ENCODE measurements at places on chromosomes 1 and 21. TPM values are rescaled to one million over a fixed set of nuclear protein-coding genes. Genes with fewer than 3 reads are reported as not detected.

GRCh38 chr1:228219962-228220780 is 12.3 kb downstream of the OBSCN start:
- H3K27ac ChIP-seq = no peak overlapping the region
- H3K4me1 ChIP-seq = peaks cover 2% of the 10 kb centered on the region
- H3K4me3 ChIP-seq = no peak overlapping the region
- peak; percentile 76 for DNase-seq
- H3K27me3 ChIP-seq = no peaks in the 10 kb centered on the region
- H3K36me3 ChIP-seq = peaks cover 8% of the 10 kb centered on the region

The ADAMTS5 gene
- 65.0 TPM for total RNA-seq

The NUDT17 gene
- total RNA-seq = 4.3 TPM

The MIXL1 gene
- 0.18 TPM for total RNA-seq

DNA sequence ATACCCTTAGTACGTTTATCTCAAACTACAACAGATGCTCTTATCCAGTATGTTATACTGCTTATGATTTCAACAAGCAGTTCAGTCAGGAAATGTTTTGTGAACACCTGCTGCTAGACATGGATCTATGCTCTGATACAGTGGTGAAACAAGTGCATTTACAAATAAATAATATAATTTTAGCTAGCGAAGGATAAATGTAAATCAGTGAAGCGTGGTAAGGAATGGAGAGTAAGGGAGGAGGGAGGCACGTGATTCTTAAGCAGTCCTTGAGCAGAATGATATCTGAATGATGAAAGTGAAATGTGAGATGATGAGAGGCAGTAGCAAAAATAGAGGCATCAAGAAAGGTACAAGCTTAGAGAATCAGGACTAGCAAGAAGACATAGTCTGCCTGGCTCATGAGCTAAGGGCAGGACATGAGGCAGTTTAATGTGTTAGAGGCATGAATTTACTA is 6.3 kb downstream of the TSNAX start:
- no peak overlapping the region for H3K27ac ChIP-seq
- H3K4me3 ChIP-seq = no peak overlapping the region
- H3K36me3 ChIP-seq = peaks cover 35% of the 10 kb centered on the region
- DNase-seq = no peak
- H3K27me3 ChIP-seq = no peaks in the 10 kb centered on the region
- H3K4me1 ChIP-seq = peaks cover 11% of the 10 kb centered on the region

DNA sequence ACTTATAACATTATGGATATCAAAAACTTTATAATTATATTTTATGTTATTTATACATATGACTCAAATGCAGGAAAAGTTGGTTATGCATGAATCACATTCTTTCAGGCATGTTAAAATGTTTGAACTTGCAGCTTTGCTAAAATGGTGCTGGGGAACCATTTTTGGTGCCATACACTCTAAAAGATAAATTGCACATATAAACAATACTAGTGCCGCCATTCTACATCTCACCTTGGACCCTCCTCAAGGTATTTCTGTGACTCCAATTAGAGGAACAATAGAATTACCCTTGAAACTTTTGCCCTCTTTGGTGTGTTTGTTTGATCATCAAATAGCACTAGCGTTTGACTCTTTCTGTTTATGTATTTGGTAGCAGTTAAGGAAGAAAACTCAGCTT is 997 bp downstream of the PRKACB start:
- no peak overlapping the region for H3K27ac ChIP-seq
- H3K36me3 ChIP-seq = no peaks in the 10 kb centered on the region
- no peaks in the 10 kb centered on the region for H3K27me3 ChIP-seq
- no peak for DNase-seq

GRCh38 chr1:173477286-173478093 is at the start of gene PRDX6:
Gene PRDX6 (plus strand): TSS chr1:173477335. CDS start chr1:173477398, 63 bp downstream.
- H3K4me1 ChIP-seq = peaks cover 57% of the 10 kb centered on the region
- H3K4me3 ChIP-seq = peak within 1 kb of the TSS; percentile 93
- peak within 1 kb of the TSS; percentile 96 for H3K27ac ChIP-seq
- H3K27me3 ChIP-seq = no peaks in the 10 kb centered on the region

GRCh38 chr1:162757476-162757875 is 33.0 kb upstream of the HSD17B7 start:
- DNase-seq = no peak
- peaks cover 40% of the 10 kb centered on the region for H3K36me3 ChIP-seq
- H3K27ac ChIP-seq = no peak overlapping the region
- H3K4me3 ChIP-seq = no peak overlapping the region
- no peaks in the 10 kb centered on the region for H3K27me3 ChIP-seq

- no peak for DNase-seq
- H3K4me1 ChIP-seq = peaks cover 16% of the 10 kb centered on the region
- H3K27ac ChIP-seq = no peak overlapping the region
- H3K27me3 ChIP-seq = peaks cover 2% of the 10 kb centered on the region
Measured at GRCh38 chr1:82874041-82874440, 1073.3 kb downstream of the ADGRL2 start.

DNA sequence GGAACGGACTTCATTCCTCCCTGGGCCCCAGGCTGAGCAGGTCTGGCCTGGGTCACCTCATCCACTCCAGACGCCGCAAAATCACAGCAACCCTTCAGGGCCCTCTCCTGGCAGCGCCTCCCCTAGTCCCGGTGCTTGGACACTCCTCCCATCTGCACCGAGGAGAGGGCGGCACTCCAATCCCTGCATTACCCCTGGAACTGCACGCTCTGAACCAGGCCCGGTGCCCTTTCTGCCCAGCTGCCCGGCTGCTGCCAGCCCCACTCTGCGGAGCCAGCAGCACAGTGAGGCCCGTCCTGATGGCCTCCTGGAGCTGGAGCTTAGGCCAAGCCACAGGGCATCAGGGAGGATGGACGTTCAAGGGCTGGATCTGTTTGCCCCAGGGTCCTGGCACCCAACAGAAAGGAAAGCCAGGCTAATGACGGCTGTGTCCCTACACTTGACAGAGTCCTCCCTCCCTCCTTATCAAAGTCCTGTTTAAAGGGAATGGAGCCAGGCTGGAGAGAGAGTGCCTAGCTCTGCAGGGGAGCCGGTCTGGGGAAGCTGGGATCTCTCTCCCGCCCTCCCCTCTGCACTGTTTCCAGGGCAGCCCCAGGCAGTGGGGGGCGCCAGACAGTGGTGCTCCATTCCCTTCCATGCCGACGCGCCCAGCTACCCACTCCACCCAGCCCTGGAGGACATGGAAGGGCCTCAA is 12.7 kb downstream of the COL6A2 start:
- no peaks in the 10 kb centered on the region for H3K27me3 ChIP-seq
- H3K4me1 ChIP-seq = peaks cover 8% of the 10 kb centered on the region
- H3K27ac ChIP-seq = no peak overlapping the region
- peaks cover 38% of the 10 kb centered on the region for H3K36me3 ChIP-seq
- H3K4me3 ChIP-seq = no peak overlapping the region

The OR6N1 gene
- total RNA-seq = not detected

GRCh38 chr1:206087091-206087490 is 30.1 kb downstream of the AVPR1B start:
- no peaks in the 10 kb centered on the region for H3K4me1 ChIP-seq
- H3K27ac ChIP-seq = no peak overlapping the region
- no peaks in the 10 kb centered on the region for H3K36me3 ChIP-seq
- H3K27me3 ChIP-seq = peaks cover 48% of the 10 kb centered on the region

DNA sequence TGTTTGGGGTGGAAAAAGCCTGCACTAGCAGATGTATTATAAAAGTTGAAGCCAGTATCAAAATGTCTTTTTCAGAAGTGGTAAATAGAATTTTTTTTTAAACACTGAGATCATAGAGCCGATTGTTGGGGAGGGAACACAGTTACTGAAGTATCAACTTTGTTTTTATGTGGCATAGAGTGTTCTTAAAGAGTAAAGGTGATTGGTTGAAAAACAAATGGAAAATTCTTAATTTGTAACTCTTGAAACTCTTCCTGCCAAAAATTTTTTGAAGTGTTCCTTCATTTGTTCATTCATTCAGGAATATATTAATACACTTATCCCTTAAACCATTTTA is 83.3 kb downstream of the DISP1 start:
- peaks cover 15% of the 10 kb centered on the region for H3K4me1 ChIP-seq
- H3K27ac ChIP-seq = peak overlapping the region; percentile 83
- peak overlapping the region; percentile 43 for H3K4me3 ChIP-seq
- no peaks in the 10 kb centered on the region for H3K27me3 ChIP-seq

GRCh38 chr1:91783423-91784170 is 102.4 kb downstream of the TGFBR3 start:
- peaks cover 59% of the 10 kb centered on the region for H3K4me1 ChIP-seq
- H3K36me3 ChIP-seq = peaks cover 10% of the 10 kb centered on the region
- peak overlapping the region; percentile 94 for H3K27ac ChIP-seq
- no peak overlapping the region for H3K4me3 ChIP-seq
- DNase-seq = no peak

GRCh38 chr1:109826930-109827349 is 63.2 kb upstream of the EPS8L3 start:
- H3K36me3 ChIP-seq = no peaks in the 10 kb centered on the region
- no peak overlapping the region for H3K4me3 ChIP-seq
- no peaks in the 10 kb centered on the region for H3K27me3 ChIP-seq

The RSPH1 gene
- 0.19 TPM for total RNA-seq

The KMO gene
- not detected for total RNA-seq

DNA sequence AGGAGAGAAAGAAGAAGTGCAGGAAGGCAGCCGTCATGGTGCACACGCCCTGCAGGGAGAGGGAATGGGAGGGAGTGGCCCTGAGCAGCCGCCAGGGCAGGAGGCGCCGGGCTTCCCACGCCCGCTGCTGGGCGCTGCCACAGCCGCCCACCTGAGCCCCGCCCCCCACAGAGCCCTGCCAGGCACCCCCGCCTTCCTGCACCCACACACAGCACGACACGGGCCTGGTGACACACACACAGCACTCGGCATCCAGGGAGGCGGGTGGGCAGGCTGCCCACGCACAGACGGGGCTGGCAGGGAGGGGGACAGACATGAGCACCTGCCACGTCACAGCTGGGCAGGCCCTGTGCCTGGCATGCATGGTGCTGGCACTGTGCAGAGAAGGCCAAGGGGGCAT is 27.5 kb downstream of the ADGRB2 start:
- no peaks in the 10 kb centered on the region for H3K36me3 ChIP-seq
- no peak for DNase-seq
- no peak overlapping the region for H3K27ac ChIP-seq
- no peaks in the 10 kb centered on the region for H3K4me1 ChIP-seq
- no peaks in the 10 kb centered on the region for H3K27me3 ChIP-seq

DNA sequence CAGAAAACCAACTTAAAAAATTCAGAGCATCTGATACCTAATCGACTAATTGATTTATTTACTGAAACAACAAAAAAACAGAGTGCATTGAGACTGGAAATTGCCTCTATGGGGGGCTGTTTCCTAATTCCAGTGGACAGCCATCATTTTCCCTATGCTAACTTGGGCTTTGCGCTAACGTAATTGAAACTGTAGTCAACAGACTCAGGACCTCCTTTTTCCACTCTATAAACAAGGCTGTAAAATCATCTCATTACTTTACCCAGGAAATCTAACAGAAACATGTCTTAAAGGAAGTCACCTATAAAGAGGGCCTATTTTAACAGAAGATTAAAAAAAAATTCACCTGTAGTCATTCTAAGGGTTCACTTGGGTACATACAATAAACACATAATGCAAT is 2.1 kb downstream of the ERG start:
- no peaks in the 10 kb centered on the region for H3K36me3 ChIP-seq
- H3K27ac ChIP-seq = peak overlapping the region; percentile 19
- no peaks in the 10 kb centered on the region for H3K27me3 ChIP-seq
- H3K4me3 ChIP-seq = no peak overlapping the region
- no peak for DNase-seq

The TDRD10 gene
- total RNA-seq = not detected

GRCh38 chr21:17472182-17472581 is 40.7 kb upstream of the CXADR start:
- no peak overlapping the region for H3K27ac ChIP-seq
- H3K4me1 ChIP-seq = peaks cover 2% of the 10 kb centered on the region
- H3K36me3 ChIP-seq = no peaks in the 10 kb centered on the region
- no peak for DNase-seq

The FYB2 gene
- not detected for total RNA-seq

- no peaks in the 10 kb centered on the region for H3K27me3 ChIP-seq
- no peak for DNase-seq
- no peak overlapping the region for H3K4me3 ChIP-seq
- peaks cover 31% of the 10 kb centered on the region for H3K4me1 ChIP-seq
- no peak overlapping the region for H3K27ac ChIP-seq
Measured at GRCh38 chr21:16532840-16533239, 803.1 kb downstream of the USP25 start.

- no peak for DNase-seq
- peak overlapping the region; percentile 100 for H3K27ac ChIP-seq
- H3K36me3 ChIP-seq = no peaks in the 10 kb centered on the region
- peaks cover 41% of the 10 kb centered on the region for H3K4me1 ChIP-seq
- peak overlapping the region; percentile 89 for H3K4me3 ChIP-seq
Measured at GRCh38 chr1:167935216-167936067, 1.0 kb upstream of the DCAF6 start.

GRCh38 chr1:212607913-212608391 is 609 bp upstream of the ATF3 start:
- no peaks in the 10 kb centered on the region for H3K36me3 ChIP-seq
- peak overlapping the region; percentile 96 for H3K27ac ChIP-seq
- H3K4me1 ChIP-seq = peaks cover 34% of the 10 kb centered on the region
- H3K27me3 ChIP-seq = peaks cover 51% of the 10 kb centered on the region
- DNase-seq = no peak
- peak overlapping the region; percentile 84 for H3K4me3 ChIP-seq

- peaks cover 53% of the 10 kb centered on the region for H3K4me1 ChIP-seq
- DNase-seq = no peak
- H3K27me3 ChIP-seq = peaks cover 12% of the 10 kb centered on the region
- peaks cover 11% of the 10 kb centered on the region for H3K36me3 ChIP-seq
Measured at GRCh38 chr1:155137154-155137949, 1.7 kb downstream of the SLC50A1 start.

The SPRR2D gene
- total RNA-seq = not detected

The MSH4 gene
- 0.68 TPM for total RNA-seq

The RAD54L gene
- total RNA-seq = 4.2 TPM

The CELA2B gene
- total RNA-seq = not detected

DNA sequence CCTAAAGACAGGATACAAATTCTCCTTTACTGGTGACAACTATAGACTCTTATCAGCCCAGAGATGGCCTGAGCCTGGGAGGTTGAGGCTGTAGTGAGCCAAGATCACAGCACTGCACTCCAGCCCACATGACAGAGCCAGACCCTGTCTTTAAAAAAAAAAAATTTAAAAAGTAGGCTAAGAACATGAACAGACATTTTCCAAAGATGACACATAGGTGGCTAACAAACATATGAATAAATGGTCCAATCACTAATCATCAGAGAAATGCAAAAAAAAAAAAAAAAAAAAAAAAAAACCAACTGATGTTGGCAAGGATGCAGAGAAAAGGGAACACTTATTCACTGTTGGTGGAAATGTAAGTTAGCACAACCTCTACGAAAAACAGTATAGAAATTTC is 65.0 kb downstream of the TOR3A start:
- peaks cover 18% of the 10 kb centered on the region for H3K4me1 ChIP-seq
- H3K27ac ChIP-seq = peak overlapping the region; percentile 71
- peaks cover 7% of the 10 kb centered on the region for H3K36me3 ChIP-seq
- DNase-seq = no peak
- H3K4me3 ChIP-seq = no peak overlapping the region

Measured in osteocyte (in vitro differentiated cells).